ENCODE measurements at places on chromosomes 5 and 9.

DNA sequence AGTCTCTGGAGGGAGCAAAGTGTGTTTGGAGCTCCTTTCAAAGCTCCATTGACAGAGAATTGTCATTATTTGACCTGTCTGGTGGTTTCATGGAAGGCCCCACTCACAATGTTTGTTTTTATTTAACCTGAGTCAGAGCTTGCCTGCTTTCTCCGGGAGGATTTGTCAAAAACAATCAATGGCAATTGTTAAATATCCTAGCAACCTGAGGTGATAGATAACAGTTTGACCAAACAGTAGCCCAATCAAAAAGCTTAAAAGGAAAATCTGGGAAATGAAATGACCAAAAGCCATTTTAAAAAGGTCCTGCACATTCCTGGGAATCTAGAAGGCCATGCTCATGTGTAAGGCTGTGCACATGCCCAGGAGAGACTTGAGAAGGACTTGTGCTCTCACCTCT is 177.2 kb upstream of the POC5 start:
- DNase-seq: no peak

DNA sequence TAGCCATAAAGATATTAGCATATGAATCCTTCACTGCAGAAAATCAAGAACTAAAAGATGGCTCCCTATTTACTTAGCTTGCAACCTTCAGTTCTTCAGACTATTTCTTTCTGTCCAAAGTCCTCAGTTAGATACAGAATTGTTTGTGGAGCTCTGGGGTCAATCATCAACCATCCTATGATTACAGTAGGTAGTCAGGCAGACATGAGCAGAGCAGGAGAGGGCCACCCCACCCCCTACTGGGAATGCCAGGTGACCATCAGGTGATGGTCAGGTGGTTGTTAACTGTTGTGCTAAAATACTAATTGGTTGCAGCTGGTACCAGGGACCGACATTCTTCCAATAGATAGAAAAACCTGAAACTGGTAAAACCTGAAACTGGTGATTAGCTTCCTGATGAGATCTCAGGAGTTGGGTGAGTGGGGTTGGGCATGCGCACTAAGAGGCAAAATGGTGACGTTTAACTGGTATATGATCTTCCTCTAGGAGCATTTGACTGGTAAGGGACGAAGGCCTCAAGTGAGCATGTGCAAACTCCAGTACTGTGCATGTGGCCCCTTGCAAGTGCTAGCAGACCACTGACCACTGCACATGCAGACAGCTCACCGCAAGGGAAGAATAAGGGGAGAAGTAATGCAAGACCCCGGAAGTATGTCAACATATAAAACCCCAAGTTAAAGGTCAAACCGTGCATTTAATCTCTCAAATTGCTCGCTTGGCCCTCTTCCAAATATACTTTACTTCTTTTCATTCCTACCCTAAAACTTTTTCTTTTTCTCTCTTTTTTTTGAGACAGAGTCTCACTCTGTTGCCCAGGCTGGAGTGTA is 13.6 kb downstream of the C9orf57 start:
- DNase-seq: no peak

- no peak for DNase-seq
These were observed 830 bp downstream of the ADAMTSL1 start for GRCh38 chr9:18474783-18475182.

DNA sequence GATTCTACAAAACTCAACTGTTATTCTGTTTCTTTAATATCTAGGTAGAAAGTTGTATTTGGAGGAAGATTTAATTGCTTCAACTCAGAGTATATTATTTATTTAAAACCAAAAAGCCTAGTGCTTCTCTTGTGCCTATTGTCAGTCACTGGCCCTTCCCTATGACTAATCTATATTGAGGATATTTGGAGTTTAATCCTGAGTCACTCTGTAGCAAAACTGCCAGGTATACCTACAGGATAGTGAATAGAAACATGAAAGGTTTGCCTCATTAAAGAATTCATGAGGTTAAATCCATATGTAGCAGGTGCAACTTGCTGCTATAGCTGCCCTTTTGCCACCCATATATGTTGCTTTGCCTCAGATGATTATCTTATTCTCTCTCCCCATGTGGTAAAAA is 15.1 kb downstream of the PLK2 start:
- no peak for DNase-seq

- no peak for DNase-seq
These were observed 34.9 kb upstream of the ACOT12 start for GRCh38 chr5:81428861-81429260.

- no peak for DNase-seq
These were observed 90.6 kb downstream of the CNTLN start for GRCh38 chr9:17225407-17225806.

- DNase-seq: peak; percentile 43
These were observed 87.0 kb downstream of the ZNF618 start for GRCh38 chr9:113963017-113963620.

DNA sequence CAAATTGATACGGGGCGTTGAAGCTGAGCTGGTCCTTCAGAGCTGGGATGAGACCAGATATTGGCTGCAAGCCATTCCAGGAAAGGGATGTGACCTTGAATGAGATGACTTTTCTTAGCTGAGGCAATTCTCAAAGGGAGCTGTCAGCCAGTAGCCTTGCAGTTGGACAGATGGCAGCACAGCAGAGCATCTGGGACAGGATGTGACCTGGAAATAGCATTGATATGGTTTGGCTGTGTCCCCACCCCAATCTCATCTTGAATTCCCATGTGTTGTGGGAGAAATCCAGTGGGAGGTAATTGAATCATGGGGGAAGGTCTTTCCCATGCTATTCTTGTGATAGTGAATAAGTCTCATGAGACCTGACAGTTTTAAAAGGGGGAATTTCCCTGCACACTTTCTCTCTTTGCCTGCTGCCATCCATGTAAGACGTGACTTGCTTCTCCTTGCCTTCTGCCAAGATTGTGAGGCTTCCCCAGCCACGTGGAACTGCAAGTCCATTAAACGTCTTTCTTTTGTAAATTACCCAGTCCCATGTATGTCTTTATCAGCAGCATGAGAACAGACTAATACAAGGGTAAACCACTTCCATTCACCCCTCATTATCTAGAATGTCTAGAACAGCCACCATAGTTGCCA is 19.8 kb upstream of the MTX3 start:
- DNase-seq: no peak

DNA sequence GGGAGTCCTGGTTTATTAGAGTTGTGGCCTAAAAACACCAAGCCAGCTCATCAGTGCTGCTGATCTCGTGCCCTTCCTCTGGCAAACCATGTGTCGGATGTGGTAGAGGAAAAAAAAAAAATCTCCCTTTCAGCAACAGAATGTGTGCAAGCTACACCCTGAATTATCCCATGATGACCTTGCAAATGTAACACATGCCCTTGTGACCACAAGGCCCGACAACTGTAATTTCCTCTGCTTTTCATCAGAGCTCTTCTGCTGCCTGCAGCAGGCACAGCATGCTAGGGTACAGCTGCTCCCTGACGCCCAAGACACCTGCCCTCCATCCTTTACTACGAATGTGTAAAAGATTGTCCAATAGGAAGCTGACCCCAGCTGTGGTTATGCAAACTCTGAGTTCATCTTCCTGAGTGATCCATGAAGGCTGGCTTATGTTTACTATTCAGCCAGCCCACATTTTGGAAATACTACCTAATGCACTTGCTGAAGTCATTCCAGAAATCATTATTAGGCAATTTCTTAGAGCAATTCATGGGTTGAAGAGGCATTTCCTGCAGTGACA is 14.6 kb upstream of the BNC2 start:
- DNase-seq: no peak

DNA sequence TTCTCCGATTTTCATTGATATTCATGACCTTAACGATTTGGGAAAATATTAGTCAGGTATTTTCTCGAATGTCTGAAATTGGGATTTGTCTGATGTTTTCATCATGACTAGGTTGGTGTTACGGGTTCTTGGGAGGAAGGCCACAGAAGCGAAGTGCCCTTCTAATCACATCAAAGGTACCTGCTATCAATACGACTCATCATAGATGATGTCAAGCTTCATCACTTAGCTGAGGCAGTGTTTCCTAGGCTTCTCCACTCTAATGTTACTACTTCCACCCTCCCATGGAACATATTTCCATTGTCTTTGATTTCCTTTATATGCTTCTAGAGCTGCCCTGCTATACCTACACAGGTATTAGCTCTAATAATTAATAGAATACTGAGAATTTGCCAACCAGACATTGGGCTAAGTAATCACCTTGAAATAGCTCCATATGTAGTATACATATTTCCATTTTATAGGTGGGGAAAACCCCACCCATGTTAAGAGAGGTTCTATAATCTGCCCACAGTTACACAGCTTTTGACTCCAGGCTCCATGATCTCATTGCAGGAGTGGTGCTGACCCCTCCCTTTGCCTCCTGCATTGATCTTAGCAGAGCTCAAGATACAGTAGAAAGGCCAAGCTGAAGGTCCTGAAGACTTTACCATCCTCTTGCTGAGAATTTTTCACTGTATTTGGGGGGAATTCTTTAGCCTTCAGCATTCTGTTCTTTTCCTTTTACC is 238.6 kb upstream of the ADAMTSL1 start:
- DNase-seq: no peak
